ENCODE measurements at places on chromosomes 6 and 20. TPM values are rescaled to one million over a fixed set of nuclear protein-coding genes. Genes with fewer than 3 reads are reported as not detected.
A peak's percentile ranks its signal among the peaks of the same experiment; 100 is the strongest.

Gene SMIM8
- 8.2 TPM for total RNA-seq

Gene C6orf141
- total RNA-seq: 13.7 TPM

Gene GRM1
- total RNA-seq: not detected

Gene GUCA1A
- total RNA-seq: 0.22 TPM

Gene MMP24
- 0.32 TPM for total RNA-seq

Gene LRRC73
- total RNA-seq: 0.58 TPM

Gene SEMG1
- total RNA-seq: not detected

Gene RFX6
- total RNA-seq: not detected

Gene RAET1L
- not detected for total RNA-seq

DNA sequence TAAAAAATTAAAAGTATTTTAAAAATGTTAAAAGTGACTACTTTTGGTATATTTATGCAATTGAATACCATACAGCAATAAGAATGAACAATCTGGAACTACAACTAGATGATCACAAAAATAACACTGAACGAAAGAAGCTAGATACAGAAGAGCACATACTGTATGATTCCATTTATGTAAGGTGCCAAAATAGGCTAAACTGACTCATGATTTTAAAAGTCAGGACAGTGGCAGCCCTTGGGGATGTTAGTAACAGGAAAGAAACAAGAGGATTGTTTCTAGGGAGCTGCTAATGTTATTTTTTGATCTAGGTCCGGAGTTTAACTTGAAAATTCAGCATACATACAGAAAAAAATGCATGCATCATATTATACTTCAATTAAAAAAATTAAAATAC, 42.3 kb downstream of the KIF13A start:
- peak; percentile 68 for DNase-seq

- DNase-seq: no peak
These were observed 28.3 kb upstream of the FAM83C start for GRCh38 chr20:35320396-35321126.

DNA sequence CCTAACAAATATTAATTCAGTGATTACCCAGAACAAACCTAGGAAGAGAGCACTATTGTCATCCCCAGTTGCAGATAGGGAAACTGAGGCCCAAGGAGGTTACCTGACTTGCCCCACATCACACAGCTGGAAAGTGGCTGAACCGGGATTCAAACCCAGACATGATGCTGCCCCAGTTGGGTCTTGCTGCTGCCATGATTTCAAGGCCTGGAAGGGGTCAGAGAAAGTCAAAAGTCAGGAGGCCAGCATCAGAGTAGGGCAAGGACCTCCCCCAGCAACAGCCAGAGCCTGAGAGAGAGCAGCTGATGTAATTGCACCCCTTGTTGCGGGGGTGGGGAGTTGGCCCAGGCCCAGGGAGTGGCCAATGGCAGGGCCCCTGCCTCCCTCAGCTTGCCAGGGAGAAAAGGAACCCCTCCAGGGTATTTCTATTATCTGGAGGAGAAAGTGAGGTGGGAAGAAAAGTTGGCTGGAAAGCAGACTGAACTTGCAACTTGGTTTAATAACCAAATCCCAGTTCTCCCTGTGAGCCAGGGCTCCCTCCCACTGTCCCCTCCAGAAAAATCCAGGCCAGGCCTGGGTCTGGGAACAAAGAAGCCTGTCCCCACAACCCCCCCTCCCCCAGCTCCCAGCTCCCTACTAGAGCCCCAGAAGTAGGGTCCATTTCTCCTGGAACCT, 83.6 kb downstream of the MRPL14 start:
- DNase-seq: no peak

DNA sequence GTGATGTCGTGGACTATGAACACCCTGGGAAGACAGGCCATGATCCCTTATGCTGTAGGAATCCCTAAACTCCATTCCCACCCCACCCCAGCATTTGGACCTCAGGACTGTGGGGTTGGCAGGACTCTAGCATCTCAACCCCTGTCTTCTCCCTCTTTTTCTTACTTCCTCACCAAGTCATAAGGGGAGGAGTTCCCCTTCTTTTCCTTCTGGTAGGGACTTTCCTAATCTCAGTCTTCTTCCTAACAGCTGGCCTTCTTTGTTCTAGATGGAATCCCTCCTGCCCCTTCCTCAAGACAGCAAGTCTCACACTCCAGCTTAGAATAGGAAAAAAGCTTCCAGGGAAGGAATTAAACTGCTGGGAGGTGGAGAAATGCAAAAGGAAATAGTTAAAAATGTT, 2.3 kb upstream of the SIRPB2 start:
- no peak for DNase-seq

DNA sequence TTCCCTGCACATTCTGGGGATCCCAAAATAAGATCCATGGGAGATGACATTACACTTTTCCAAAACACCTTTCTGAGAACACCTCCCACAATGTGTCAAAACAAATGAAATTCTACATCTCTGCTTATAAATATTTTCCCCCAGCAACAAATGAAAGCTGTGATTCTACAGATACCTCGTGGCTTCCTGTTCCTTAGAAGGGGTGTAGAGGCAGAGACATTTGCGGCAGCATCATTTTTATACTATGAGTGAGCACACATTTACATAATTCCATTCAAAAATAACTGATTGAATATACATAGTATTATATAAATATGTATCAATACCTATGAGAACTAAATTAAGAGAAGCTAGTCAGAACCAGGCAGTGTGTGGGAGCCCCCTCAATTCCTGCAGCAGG, 213.9 kb upstream of the JARID2 start:
- DNase-seq: no peak

- no peak for DNase-seq
These were observed at the start of gene LTA for GRCh38 chr6:31572041-31572911. Gene LTA (plus strand): TSS chr6:31572289. CDS start chr6:31572743, 454 bp downstream.

DNA sequence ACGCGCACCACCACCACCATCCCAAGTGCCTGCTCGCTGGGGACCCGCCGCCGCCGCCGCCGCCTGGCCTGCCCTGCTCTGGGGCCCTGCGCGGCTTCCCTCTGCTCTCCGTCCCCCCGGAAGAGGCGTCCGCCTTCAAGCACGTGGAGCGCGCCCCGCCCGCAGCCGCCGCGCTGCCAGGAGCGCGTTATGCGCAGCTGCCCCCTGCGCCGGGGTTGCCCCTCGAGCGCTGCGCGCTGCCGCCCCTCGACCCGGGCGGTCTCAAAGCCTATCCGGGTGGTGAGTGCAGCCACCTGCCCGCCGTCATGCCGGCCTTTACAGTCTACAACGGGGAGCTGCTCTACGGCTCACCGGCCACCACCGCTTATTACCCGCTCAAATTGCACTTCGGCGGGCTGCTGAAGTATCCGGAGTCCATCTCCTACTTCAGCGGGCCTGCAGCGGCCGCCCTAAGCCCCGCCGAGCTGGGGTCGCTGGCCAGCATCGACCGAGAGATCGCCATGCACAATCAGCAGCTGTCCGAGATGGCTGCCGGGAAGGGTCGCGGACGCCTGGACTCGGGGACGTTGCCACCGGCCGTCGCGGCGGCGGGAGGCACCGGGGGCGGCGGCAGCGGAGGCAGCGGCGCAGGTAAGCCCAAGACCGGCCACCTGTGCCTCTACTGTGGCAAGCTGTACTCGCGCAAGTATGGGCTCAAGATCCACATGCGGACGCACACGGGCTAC, 7.2 kb downstream of the PRDM13 start:
- DNase-seq: no peak

- no peak for DNase-seq
These were observed 23.1 kb downstream of the CRYBG1 start for GRCh38 chr6:106383573-106383972.

DNA sequence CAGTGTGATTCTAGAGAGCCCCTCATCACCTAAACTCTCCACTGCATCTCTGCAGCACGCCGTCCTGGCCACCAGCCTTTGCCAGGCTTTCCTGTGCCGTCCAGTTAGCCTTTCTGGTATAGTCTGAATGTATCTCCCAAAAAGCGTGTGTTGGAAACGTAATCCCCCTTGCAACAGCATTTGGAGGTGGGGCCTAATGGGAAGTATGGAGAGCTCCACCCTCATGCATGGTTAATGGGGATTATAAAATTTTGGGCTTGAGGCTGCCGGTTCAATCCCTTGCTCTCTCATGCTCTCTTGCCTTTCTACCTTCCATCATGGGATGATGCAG, 53.4 kb downstream of the NEDD9 start:
- DNase-seq: no peak

DNA sequence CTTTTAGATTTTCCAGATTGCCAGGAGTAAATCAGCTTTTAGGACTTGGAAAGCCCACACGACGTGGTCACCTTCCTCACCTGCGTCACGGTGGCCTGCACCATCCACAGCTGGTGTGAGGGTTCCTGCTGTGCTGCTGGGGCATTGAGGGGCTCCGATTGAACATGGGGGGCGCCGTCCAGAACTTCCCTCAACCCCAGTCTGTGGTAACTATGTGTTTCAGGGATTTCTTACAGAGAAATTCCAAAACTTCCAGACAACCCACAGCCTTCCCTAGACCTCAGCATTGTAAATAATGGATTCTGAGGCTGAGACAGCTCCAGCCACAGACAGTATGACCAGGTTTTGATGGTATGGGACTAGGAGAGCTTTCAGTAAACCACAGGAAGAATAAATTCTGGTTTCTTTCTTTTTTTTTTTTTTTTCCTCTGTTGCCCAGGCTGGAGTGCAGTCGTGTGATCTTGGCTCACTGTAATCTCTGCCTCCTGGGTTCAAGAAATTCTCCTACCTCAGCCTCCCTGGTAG, 46.7 kb upstream of the IRF4 start:
- DNase-seq: no peak

DNA sequence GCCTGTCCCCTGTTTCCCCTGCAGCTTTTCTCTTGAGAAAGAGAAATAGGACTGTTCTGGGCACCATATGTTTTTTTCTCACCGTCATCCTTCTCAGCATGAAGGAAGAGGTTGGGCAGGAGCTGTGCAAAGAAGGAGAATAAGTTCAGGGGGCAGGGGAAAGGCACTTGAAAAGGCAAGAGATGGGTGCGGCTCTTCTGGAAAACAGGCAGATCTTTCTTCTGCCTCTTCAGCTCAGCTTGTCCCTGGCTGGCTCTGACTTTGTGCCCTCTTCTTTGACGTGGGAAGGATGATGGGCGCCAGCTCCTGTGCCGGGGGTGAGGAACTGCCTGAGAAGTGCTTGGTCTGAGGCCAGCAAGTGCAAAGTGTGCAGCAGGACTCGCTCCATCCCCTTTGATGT, 206.5 kb downstream of the DOK5 start:
- DNase-seq: no peak

- no peak for DNase-seq
These were observed 20.3 kb downstream of the OR2B6 start for GRCh38 chr6:27977387-27977786.

DNA sequence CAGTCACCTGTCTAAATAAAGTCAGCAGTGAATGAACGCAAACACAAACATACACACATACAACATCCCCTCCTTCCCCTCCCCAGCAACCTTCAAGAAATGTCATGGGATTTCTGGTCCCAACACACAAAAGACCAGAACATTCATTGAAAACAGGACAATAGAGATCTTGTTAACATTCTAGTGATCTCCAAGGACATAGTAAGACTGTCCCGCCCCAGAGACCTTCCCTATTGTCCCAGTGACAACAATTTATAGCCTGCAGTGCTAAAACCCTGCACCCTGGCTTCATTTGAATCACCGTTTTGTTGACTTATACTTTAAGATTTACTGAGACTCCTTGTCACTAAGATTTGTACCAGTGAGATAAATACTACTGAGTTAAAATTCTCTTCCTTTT, 143.9 kb upstream of the NOX3 start:
- no peak for DNase-seq

GRCh38 chr20:51734876-51735720, 33.1 kb downstream of the ATP9A start:
- DNase-seq: no peak

- no peak for DNase-seq
These were observed 88.1 kb downstream of the ERMARD start for GRCh38 chr6:169839493-169839892.

DNA sequence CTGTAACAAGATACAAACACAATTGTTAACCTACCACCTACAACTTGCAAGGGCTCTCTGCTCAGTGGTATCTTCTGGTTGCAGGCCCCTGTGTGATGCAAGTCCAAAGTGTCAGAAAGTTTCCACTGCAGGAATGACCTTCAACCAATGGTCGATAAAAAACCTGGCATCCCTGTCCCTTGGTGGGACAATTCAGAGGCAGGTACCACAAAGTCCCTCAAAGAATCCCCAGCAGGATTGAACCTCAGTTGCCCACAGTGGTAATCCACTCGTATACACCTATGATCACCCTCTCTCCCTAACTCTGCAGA, 15.9 kb downstream of the GLO1 start:
- DNase-seq: no peak

- DNase-seq: no peak
These were observed 3.1 kb downstream of the TRAPPC3L start for GRCh38 chr6:116542426-116542825.

- DNase-seq: no peak
These were observed 3.3 kb downstream of the RAB22A start for GRCh38 chr20:58312836-58313235.

- no peak for DNase-seq
These were observed 844 bp downstream of the TAGAP start for GRCh38 chr6:159043947-159044346.

DNA sequence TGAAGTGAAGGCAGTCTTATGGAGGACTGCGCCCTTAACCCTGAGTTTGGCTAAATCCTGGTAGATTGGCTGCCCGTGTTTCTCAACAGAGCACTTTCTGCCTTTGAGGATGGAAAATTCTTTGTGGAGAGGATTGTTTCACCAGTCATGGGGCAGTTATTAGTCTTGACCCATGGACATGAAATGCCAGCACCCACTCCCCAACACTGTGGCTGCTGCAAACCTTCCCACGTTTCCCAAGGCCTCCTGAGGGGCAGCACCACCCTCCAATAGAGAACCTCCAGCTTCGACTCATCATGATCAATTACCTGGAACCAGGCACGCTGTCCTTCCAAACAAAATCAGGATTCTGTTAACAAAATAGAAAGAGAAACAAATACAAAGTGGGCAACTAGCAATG, 117.8 kb downstream of the PXDC1 start:
- DNase-seq: no peak

- DNase-seq: no peak
These were observed 247.6 kb downstream of the MYLK4 start for GRCh38 chr6:2502998-2503674.

DNA sequence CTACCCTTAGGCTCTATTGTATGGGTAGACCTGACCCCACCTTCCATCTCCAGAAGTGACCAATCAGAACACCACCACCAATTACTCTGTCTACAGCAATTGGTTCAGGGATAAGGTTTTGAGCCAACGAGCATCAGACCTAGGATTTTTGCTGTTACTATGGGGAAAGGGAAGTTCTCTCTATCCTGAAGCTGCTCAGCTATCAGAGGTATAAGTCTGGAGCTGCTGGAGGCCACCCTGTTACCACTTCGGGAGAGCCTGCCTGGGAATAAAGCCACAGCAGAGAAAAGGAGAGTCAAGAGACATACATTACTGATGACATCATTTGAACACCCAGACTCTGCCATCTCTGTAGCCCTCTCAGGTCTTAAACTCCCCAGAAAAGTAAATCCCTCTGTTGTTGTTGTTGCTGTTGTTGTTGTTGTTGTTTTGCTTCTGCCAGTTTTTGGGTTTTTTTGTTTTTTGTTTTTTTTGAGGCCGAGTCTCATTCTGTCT, 94.5 kb downstream of the PREX1 start:
- no peak for DNase-seq

Data from endothelial cell of umbilical vein (primary cell).